ENCODE measurements at places on chromosomes 5 and 9.

- no peak for DNase-seq
These were observed 30.7 kb downstream of the SPIN1 start for GRCh38 chr9:88418715-88419540.

GRCh38 chr9:93949694-93950449 is 5.3 kb downstream of the BARX1 start:
- no peak for DNase-seq

DNA sequence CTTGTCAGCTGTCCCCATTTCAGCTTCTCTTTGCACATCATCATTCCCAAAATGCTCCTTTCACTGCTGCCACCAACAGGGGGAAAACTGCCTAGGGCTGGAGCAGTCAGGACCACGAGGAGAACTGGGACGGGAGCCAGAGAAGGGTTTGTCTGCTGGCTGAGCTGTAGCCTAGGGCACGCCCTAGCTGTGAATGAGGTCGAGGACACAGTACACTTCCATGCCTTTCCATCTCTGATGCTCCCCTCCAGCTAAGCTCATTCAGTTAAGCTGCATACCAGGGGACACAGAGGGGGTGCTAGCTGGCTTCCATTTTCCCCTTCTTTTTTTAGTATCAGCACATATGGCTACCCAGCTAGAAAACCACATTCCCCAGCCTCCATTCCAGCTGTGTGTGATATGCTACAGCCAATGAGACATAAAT is 64.7 kb downstream of the STK10 start:
- DNase-seq, result peak; percentile 58

DNA sequence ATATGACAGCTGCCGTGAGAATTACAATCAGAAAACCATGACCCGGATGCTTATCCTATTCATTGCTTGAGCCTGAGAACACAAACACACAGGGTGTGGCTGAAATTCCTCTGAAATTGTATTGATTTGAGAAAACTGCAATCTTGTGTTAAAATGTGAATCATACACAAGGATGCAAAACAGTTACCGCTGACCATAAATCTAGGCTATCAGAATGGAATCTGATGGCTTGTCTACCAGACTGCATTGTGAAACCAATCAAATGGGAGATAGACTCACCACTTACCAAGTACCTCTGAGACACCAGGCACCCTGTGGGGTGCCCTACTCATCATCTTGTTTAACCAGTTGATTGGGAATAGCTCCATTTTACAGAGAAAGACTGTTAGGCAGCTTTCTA is 188.7 kb upstream of the MSX2 start:
- DNase-seq, result no peak

- DNase-seq, result no peak
These were observed 658.4 kb downstream of the TLR4 start for GRCh38 chr9:118362596-118362995.

- DNase-seq, result no peak
These were observed 16.8 kb downstream of the CFAP77 start for GRCh38 chr9:132426639-132427414.

- no peak for DNase-seq
These were observed 1.6 kb downstream of the KDM4C start for GRCh38 chr9:6759185-6759977.

DNA sequence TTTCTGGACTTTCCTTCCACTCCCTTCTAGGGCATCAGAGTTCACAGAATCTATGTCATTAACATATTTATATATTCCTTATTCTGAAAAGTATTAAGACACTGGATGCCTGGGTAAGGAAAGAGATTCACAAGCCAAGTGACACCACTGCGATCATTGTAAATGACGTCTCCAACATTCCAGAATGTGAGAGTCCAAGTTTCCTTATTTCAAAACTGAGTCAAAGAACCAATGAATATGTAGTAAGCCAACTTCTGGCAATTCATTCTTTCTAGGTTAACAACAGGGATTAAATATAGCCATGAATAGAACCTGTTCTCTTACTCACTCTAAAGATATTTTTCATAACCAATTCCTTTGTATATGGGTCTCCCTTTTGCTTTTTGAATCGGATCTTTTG is 18.1 kb downstream of the RAI14 start:
- DNase-seq, result no peak

DNA sequence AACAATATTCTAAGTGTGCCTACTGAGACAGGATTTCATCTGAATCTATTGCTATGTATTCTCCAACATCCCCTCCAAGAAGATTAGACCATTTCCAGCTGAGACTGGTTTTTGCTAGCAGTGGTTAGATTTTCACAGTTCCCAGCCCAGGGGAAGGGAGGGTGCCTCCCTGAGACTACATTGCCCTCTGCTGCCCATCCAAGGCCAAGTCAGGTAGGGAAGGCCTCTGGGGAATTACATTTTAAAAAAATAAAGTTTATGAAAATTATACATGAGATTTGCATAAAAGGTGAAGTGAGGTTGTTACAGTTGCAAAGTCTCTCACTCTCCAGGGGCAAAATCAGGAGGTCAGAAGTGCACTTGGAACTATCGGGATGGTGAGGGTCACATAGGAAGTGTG is 28.0 kb upstream of the SYK start:
- DNase-seq, result no peak

- no peak for DNase-seq
These were observed 15.3 kb downstream of the SRP19 start for GRCh38 chr5:112876362-112876761.

DNA sequence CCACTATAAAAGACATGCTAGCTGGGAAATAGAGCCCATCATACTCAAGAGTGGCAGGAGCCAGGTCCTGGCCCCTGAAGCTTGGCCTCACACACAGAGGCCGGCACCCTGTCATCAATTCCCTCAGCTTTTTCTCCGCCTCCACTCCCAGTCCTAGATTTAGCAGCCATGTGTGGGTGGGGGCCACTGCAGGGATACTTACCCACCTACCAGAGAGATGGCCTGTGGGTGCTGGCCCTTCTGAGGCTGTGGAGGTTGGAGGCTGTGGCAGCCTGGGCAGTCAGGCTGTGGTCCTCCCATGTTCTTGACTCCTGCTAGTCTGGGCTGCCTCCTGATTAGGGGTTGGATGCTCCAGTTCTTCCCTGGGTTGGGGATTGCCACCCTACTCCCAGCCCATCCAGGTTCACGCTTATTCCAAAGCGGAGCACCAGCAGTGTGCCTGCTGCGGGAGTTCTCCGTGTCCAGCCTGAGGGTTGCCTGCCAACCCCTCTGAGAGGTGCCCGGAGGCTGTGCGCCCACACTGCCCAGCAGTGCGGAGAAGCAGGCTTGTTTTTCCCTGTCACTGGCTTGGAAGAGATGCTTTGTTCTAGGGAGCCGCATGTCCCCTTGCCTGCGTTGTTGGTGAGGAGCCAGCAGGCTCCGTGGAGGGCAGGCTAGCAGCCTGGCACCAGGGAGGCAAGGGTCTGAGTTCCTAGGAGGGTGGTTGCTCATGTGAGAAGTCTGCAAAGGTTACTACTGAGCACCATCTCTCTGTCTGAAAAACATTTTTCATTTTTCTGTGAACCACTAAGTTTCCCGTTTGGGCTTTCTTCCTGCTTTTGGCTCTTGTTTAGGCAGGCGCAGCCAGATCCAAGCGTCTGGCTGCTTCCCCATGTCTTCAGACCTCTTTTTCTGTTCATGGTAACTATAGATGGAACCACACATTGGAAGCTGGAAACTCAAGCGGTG is 7.5 kb downstream of the SLC22A5 start:
- DNase-seq, result no peak

DNA sequence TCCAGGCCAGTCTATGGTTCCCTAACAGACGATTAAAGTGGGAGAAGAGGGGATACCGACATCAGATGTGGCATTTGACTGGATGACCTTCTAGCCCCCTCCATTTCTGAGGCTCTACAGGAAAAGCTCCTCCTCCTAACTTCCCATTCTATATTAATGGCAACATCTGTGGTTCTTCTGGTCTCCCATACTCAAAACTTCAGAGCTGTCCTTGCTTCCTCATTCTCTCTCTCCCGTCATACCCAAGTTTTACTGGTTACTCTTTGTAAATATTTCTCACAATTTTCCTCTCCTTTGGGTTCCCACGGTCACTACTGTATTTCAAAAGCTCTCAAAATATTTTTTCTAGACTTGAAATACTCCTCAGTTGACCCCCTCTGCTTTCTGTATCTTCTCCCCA is 36.0 kb upstream of the IL7R start:
- no peak for DNase-seq

- no peak for DNase-seq
These were observed 179.5 kb downstream of the ARHGEF28 start for GRCh38 chr5:73805449-73805848.

DNA sequence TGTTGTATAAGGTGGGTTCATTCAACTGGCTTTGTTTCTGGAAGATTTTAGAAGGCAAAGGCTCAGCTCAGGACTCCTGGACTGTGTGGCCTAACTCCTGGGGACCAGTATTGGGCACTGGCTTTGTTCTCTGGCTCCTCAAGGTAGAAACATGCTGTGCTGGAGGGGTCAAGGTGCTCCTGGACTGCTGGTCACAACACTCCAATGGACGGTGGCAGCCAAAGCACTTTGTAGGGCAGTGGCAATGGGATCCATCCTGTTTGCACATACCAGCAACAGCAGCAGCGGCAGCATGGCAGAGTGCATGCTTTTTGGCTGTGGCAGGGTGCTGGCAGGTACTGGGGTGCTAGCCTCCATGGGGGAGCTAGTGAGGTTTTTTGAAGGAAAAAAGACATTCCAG is 65.3 kb downstream of the SLCO6A1 start:
- DNase-seq, result no peak

DNA sequence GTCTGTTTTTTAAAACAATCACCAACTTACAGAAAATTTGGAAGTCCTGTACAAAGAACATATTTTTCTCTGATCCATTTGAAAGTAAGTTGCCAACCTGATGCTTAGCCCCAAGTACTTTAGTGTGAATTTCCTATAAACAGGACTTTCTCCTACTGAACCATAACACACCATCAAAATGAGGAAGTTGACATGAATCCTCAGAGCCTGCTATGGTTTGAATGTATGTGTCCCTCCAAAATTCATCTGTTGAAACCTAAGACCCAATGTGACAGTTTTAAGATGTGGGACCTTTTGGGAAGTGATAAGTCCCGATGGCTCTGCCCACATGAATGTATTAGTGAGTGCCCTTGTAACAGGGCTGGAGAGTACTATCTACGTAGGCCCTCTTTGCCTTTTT is 6.4 kb upstream of the ACOT12 start:
- no peak for DNase-seq

DNA sequence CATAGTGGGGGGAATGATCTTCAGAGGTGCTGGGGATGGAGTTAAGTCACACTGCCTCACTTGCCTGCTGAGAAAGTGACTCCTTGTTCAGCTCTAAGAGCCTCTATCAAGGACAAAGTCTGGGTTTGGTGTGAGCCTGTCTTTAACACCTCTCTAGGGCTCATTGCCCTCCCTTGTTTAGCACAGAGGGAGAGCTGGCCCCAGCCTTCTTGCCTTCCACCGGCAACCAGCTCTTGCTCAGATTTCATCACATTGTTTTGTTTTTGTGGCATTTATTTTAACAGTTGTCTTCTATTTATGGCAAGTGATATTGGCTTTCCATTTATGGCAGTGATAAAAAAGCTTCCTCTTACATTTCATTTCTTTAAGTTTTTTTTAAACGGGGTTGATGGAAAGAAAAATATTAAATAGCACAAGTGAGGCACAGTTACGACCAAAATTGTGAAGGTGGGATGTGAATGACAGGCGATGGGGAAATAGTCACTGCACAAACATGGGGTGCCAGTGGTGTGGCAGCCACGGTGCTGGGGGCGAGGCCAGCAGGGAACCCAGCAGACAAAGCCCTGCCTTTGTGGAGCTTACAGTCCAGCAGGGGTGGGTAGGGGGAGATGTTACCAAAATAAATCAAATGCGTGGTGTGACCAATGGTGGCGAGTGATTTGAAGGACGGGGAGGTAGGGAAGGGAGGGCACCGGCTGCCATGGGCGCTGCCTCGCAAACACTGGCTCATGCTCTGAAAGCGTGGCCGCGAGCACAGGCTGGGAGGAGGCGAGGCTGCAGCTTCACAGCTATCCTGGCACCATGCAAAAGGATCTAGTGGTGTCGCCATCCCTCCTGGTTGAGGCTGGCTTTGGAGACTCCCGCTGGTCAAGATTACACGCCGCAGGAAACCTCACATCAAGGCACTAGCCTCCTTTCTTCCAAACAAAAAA is 21.2 kb upstream of the UNC5A start:
- no peak for DNase-seq

GRCh38 chr5:114360816-114361723 is 800 bp upstream of the KCNN2 start:
- DNase-seq, result no peak

DNA sequence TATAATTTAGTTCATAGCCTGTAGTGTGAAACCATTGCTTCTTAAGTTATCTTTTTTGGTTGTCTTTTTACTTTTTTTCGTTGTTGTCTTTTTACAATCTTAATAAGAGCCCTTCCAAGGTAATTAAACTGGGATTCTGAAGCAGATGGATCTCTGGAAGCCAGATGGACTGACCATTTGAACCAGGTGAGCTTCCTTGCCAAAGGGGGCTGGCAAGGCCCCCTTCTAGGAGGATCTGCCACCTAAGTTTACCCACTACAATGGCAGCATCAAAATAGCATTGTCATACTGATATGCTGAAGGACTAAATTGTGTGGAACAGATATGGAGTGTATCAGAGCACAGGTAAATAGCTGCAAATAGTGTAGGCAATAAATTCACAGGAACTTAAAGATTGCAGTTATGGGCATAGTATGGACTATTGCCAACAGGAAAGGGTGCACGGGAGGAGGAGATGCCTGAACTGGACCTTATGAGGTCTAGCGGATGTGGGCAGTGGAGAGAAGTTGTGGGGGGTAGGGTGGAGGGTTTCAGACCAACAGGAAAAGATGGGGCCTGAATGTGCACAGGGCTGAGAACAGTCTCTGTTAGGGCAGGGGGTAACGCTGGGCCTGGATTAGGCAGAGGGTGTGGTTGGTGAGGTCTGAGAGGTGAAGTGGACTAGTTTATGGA is 61.5 kb upstream of the CTXN3 start:
- no peak for DNase-seq

DNA sequence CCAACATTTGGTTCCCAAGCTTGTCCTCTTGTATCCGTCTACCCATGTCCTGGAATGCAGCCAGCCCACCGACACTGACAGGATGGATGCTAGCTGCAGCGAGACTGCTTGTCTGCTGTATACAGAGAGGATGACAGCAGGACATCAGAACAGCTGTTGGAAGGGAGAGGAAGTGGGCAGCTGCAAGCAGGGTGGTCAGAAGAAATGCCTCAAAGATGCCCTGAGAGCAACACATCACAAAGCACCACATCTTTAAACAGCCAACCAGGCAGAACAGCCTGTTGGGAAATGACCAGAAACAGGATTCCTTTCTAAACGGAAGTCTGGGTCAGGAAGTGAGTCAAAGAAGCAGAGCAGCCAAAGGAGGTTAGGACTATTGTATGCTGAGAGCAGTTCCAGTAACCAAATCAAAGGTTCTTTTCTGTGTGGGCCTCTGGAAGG is 219.1 kb downstream of the NDUFS4 start:
- DNase-seq, result no peak

- DNase-seq, result no peak
These were observed 108.5 kb downstream of the NR6A1 start for GRCh38 chr9:124662561-124662960.
